Adrenal gland (tissue), 19 donors: ENCODE measurements at places on chromosomes 2 and 18. TPM values are rescaled to one million over a fixed set of nuclear protein-coding genes. Genes with fewer than 3 reads are reported as not detected.
A peak's percentile ranks its signal among the peaks of the same experiment; 100 is the strongest.

UGT1A8 gene
- not detected for total RNA-seq

AGXT gene
- not detected for total RNA-seq

CRACDL gene
- 2.1 TPM for total RNA-seq

GRCh38 chr2:85433511-85434089 lies 15.1 kb downstream of the SH2D6 start:
- no peak for DNase-seq

GRCh38 chr18:23422751-23423418 lies 30.2 kb upstream of the RIOK3 start:
- peak; percentile 65 for DNase-seq

DNA sequence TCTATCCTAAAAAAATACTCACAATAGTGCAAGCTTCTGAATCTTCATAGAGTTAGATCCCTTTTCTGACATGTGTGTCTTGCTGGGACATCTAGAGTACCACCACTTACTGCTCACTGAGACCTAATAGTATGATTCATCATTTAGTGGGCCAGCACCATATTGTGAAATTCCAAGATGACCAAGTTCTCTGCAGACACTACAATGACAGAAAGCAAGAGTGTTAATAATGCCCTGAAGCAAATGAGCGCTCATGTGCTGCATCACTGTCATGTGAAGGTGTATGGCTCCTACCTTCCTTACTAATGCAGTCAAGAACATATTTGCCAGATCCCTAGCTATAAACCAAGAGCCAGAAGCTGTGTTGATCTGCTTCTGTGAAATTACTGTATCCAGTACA lies 606.2 kb upstream of the NXPH2 start:
- DNase-seq, result no peak

- DNase-seq, result no peak
Measured at GRCh38 chr2:129801575-129801974, 177.9 kb upstream of the RAB6C start.

GRCh38 chr2:74602586-74603281 lies 45.4 kb downstream of the M1AP start:
- DNase-seq, result no peak

DNA sequence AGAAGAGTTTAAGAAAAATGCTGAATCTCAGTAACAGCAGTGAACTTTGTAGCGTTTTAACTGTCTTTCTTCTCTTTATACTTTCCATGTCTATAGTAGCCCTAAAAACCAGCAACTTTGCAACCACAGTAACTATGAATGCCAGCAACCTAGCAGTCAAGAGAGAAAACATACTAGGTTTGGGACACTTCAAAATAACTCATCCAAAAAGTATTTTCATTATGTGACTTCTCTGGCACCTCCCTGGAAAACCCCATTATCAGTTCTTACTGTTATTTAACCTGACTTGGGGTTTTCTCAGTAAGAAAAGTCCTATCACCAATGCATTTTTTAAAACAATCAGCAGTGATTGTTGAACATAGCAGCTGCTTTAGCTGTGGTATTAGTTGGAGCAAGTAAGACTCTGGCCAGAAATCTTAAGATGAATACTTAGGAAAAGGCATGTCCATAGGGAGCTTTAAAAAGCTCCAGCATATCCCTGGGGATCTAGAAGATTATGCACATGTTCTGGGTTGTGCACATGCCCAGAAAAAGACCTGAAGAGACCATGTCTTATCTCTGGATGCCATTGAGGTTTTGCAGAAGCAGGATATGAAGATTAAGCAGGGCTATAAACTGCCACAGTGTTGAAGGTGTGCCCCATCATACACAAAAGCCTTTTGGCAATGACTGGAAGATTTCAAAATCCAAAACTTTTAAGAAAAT lies 411.3 kb downstream of the CMPK2 start:
- DNase-seq, result no peak
